ENCODE measurements at places on chromosomes 7 and 10. TPM values are rescaled to one million over a fixed set of nuclear protein-coding genes. Genes with fewer than 3 reads are reported as not detected.

The HDAC9 gene
- 0.28 TPM for polyA plus RNA-seq

The NEURL1 gene
- 1.1 TPM for polyA plus RNA-seq

The FEZF1 gene
- not detected for polyA plus RNA-seq

The INPP5A gene
- 2.0 TPM for polyA plus RNA-seq

The LEP gene
- polyA plus RNA-seq = not detected

The YKT6 gene
- 32.6 TPM for polyA plus RNA-seq

The ANKRD30A gene
- not detected for polyA plus RNA-seq

The COL1A2 gene
- not detected for polyA plus RNA-seq

The LRRN3 gene
- 169 TPM for polyA plus RNA-seq

The AGBL3 gene
- 0.51 TPM for polyA plus RNA-seq

The LIPF gene
- polyA plus RNA-seq = not detected

The SCART1 gene
- not detected for polyA plus RNA-seq

The ZNF467 gene
- 9.8 TPM for polyA plus RNA-seq

The CDK14 gene
- polyA plus RNA-seq = 0.43 TPM

The NUTM2B gene
- polyA plus RNA-seq = 0.11 TPM

The SPDYE17 gene
- not detected for polyA plus RNA-seq

All from naive thymus-derived CD4-positive, alpha-beta T cell (primary cell).